Pancreas (tissue), 10 donors: ENCODE measurements at places on chromosomes 2 and 18. TPM values are rescaled to one million over a fixed set of nuclear protein-coding genes. Genes with fewer than 3 reads are reported as not detected.

RRM2 gene
- 0.27 TPM for polyA plus RNA-seq

TEX44 gene
- polyA plus RNA-seq, result not detected

ARHGEF33 gene
- 0.53 TPM for polyA plus RNA-seq

DNA sequence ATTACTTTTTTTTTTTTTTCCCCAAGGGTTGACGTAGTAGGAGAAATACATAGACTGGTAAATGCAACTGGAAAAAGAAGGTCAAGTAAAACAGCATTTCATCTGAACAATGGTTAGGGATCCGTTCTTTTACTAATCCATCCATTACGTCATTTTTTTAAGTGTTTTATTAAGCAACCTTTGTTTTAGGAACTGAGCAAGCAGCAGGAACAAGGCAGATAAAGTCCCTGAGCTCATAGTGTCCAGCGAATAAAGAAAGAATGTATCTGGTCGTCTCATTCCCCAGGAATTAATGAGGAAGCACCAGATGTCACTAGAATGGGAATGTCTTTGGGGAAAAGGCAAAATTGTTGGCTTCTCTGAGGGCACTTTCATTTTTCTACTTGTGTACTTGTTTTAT lies 842.4 kb downstream of the TDRD15 start:
- no peaks in the 10 kb centered on the region for H3K4me1 ChIP-seq
- H3K4me3 ChIP-seq, result no peak overlapping the region
- no peak overlapping the region for H3K27ac ChIP-seq

DNA sequence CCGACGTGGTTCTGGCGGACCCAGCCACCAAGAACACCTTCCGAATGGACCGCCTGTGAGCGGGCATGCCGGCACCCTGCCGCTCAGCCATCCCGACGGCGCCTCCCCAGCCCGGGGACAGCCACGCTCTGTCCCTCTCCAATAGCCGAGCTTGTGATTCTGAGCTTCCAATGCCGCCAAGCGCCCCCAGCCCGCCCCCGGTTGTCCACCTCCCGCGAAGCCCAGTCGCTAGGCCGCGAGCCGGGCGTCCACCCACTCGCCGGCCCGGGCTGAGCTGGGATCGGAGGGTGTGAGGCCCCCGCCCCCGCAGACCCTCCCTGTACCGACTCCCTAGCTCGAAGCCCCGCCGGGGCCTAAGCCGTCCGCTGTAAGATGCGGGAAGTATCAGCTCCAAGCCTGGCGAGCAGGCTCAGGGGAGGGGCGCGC lies 1195.1 kb upstream of the CHAC2 start:
- H3K4me1 ChIP-seq, result no peaks in the 10 kb centered on the region
- DNase-seq, result no peak
- no peaks in the 10 kb centered on the region for H3K27me3 ChIP-seq
- no peak overlapping the region for H3K4me3 ChIP-seq
- H3K36me3 ChIP-seq, result no peaks in the 10 kb centered on the region

DNA sequence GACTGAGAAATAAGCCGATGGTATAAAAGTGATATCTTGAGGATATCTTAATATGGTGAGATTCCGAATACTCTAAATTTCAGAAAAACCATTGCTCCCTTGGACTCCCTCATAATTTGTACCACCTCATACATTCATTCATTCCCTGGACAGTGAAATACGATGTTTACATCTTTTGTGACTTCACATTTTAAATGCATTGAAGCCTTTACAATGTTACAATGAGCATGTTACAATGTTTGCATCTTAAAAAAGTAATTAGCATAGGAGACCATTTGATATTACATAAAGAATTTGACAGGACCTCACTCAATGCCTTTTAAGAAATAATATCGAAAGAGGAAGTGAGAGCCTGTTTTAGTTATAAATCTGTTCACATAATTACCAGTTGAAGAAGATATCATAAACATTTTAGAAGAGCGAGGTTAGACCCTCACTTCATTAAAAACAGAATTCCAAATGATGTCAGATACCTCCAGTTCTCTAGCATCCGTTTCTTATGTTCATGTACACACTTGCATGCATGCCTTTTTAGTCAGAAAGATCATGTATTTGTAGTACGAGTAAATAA lies 372.0 kb downstream of the ARHGAP15 start:
- H3K36me3 ChIP-seq, result no peaks in the 10 kb centered on the region
- H3K27me3 ChIP-seq, result no peaks in the 10 kb centered on the region

DNA sequence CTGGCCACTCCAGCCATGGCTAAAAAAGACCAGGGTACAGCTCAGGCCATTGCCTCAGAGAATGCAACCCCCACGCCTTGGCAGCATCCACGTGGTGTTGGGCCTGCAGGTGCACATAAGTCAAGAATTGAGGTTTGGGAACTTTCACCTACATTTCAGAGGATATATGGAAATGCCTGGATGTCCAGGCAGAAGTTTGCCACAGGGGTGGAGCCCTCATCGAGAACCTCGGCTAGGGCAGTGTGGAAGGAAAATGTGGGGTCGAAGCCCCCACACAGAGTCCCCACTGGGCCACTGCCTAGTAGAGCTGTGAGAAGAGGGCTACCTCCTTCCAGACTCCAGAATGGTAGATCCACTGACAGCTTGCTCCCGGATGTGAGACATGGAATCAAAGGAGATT lies 477.3 kb downstream of the LPIN1 start:
- no peak overlapping the region for H3K27ac ChIP-seq
- no peak overlapping the region for H3K4me3 ChIP-seq
- H3K4me1 ChIP-seq, result no peaks in the 10 kb centered on the region
- DNase-seq, result no peak
